ENCODE measurements at places on chromosomes 3 and 15.

DNA sequence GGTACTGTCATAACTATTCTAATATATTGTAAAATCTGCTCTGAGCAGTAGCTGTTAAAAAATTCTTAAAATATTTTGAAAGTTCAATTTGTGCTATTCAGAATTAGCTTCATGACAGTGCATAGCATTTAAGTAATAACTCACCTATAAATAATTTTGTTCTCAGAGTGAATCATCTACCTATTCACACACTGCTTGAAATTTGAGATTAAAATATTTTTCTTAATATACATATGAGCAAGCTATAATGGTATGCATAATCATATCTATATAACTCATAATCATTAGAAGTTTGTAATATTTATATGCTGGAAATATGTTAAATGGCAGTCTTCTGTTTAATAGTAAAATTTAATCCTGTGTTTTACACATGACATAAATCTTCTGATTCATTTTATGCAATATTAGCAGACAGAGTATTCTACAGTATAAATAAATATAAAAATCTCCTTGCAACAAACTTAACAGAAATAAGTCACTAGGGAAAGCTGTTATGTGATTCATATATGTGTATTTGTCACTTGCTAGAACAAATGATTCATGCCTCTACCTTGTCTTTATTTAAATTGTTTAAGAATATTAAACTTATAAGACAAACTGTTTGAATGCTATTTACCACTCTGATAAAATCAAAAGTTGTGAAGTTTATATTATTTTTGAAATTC is 710.8 kb downstream of the PLOD2 start:
- no peak for DNase-seq

- DNase-seq: no peak
These were observed 363.3 kb downstream of the ULK4 start for GRCh38 chr3:41598402-41599126.

- DNase-seq: peak; percentile 9
These were observed 64.2 kb downstream of the OXNAD1 start for GRCh38 chr3:16329036-16329825.

- DNase-seq: no peak
These were observed 63.3 kb downstream of the RPL22L1 start for GRCh38 chr3:170806676-170807075.

GRCh38 chr15:70530017-70530499 is 233.3 kb downstream of the UACA start:
- DNase-seq: no peak

GRCh38 chr3:191246630-191247029 is 47.6 kb downstream of the OSTN start:
- DNase-seq: no peak

GRCh38 chr3:194602669-194603171 is 30.5 kb downstream of the TMEM44 start:
- DNase-seq: no peak

GRCh38 chr3:2094941-2095340 is 3.7 kb upstream of the CNTN4 start:
- no peak for DNase-seq

All from erythroblast (primary cell).